ENCODE measurements at places on chromosomes 13 and 19.

- DNase-seq = no peak
Measured at GRCh38 chr13:65768545-65768944, 1461.6 kb downstream of the PCDH9 start.

DNA sequence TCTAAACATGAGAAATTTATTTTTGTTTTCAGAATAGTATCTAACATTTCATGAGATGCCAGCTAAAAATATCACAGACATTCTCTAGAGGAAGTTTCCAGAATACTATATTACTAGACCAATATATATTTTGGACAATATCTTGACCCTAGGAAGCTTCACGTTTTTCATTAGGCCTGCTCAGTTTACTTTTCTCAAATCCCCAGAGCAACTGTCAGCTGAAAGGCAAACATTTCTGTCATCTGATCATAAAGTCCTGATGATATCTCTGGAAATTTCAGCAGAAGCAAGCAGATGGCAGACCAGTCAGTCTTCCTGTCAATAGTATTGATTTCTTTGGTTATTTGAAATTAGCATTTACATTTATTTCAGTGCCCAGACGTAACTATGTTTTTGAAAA is 4.0 kb downstream of the POSTN start:
- DNase-seq = no peak

DNA sequence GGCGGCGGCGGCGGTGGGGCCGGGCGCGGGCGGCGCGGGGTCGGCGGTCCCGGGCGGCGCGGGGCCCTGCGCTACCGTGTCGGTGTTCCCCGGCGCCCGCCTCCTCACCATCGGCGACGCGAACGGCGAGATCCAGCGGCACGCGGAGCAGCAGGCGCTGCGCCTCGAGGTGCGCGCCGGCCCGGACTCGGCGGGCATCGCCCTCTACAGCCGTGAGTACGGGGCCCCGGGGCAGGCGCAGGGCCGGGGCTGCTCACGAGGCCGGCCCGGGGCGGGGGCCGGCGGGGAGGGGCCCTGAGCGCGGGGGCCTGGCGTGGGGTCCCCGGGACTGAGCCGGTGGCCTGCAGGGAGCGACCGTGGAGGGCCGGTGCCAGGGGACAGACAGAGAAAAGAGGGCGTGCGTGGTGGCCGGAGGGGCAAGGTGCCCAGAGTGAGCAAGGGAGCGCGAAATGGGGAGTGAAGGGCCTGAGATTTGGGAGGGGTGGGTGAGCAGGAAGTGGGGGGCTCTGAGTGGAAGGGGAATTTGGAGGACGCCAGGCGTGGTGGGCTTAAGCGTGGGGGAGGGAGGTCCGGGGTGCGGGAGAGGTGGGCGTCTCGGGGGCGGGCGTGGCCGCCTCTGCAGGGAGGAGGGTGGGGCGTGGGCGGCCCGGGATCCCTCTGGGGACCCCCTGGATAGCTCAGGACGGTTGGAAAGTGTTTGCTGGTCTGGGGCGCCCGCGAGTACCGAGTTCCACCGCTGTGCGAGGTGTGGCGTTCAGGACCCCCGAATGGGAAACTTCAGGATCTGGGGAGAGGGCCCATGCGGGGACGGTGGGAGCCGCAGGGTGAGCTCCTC is 575 bp downstream of the CARM1 start:
- no peak for DNase-seq

GRCh38 chr19:14558370-14559066 is 13.3 kb downstream of the NDUFB7 start:
- no peak for DNase-seq

- DNase-seq = no peak
Measured at GRCh38 chr13:51778392-51778791, 25.6 kb downstream of the DHRS12 start.

- DNase-seq = no peak
Measured at GRCh38 chr19:1017115-1017905, 3.6 kb downstream of the TMEM259 start.

DNA sequence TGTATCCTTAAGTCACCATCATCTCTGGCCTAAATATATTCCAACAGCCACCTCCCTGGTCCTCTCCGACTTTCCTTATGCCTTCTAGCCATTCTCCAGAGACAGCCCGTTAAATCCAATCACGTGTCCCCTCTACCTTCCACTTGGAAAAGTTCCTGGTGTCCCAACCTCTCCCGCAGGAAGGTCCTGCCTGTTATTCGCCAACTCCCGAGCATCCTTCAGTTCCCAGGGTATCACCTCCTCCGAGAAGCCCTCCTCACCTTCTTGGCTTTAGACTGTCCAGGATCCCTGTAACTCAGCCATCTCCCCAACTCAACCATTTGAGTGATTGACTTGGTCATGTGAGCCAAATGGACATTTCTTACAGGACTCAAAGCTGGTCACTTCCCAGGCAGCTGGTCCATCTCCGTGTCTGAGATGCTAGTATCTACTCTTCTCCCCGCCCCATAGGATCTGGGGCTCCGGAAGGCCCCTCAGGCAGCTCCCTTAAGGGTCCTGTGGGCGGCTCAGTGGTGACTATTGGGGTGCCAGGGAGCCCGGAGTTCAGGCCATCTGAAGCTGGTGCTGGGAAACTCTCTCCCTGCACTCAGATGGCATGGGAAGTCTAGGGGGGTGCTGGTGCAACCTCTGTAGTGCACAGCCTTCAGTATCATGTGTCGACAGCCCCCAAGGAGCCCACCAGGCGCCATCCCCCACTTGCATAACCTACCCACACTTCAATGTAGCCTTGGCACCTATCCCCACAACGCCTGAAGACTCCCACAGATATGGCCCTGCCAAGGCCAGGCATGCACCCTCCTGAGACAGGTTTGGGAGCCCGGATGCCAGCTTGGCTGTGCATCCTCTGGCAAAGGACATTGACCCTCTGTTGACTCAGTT is 27.9 kb upstream of the NANOS3 start:
- DNase-seq = no peak

DNA sequence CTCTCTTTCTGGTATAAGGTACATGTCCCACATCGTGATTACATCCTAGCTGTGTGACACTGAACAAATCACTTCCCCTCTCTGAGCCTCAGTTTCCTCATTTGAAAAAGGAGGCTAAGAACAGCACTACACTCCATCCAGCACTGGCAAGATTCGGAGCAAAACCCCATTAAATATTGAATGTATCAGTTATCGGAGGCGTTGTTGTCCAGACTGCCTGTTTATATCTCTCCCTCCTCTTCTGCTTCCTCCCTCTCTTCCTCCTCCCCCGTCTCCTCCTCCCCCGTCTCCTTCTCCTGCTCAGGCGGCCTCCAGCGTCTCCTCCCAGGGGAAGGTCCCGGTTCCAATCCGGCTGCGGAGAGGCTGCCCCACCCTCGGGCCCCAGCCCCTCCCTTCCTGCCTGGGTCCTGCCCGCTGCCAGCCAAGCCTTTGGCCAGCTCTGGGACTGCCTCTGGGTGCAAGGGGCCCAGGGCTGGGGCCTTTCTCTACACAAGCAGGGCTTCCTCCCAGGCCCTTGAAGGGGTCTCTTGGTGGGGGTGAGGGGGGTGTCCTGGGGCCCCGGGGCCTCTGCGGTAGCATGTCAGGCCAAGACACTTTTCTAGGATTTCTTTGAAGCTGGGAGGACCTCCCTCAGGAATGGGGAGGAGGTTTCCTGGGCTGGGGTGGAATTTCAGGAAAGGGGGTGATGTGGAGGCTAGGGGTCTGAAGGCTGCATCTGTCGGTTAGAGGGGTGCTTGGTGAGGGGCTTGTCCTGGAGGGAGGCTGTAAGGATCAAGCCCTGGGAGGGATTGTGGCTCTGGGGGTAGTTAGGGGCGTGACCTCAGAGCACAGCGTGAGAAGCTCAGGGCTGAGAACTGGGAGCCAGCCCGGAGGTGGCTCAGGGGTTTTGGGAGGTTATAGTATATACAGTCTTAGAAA is 1.9 kb downstream of the RRAS start:
- no peak for DNase-seq

DNA sequence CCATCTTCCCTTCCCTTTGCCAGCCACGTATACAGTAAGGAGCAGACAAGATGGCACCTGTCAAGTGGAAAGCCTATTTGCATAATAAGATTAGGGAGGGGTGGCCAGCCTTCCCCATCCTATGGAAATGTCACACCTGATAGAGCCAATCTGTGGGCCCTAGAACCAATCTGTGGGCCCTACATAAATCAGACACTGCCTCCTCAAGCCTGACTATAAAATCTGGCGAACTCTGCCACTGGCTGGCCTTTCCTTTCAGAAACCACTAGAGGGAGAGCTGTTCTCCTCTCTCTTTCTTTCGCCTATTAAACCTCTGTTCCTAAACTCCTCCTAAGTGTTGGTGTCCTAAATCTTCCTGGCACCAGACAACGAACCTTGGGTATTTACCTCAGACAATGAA is 231.5 kb upstream of the KLHL1 start:
- DNase-seq = no peak

DNA sequence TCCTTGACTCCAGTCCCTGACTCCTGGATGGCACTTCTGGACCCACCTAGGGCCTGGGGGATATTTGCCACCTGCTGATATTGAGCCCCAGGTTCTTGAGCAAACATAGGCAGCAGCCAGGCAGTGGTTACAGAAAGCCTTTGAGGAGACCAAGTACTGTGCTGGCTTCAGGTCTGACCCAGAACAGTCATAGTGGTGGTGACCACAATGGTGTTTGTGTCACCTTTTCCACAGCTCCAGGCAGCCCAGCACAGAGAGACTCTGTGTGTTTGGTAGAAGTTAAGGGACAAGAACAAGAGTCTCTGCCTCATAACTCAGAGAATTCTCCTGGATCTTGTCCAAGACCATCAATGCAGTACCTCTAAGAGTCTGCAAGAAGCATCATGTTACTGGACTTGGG is 14.6 kb upstream of the CLC start:
- DNase-seq = no peak

- DNase-seq = no peak
Measured at GRCh38 chr13:113365583-113365970, 1.6 kb upstream of the GRTP1 start.

DNA sequence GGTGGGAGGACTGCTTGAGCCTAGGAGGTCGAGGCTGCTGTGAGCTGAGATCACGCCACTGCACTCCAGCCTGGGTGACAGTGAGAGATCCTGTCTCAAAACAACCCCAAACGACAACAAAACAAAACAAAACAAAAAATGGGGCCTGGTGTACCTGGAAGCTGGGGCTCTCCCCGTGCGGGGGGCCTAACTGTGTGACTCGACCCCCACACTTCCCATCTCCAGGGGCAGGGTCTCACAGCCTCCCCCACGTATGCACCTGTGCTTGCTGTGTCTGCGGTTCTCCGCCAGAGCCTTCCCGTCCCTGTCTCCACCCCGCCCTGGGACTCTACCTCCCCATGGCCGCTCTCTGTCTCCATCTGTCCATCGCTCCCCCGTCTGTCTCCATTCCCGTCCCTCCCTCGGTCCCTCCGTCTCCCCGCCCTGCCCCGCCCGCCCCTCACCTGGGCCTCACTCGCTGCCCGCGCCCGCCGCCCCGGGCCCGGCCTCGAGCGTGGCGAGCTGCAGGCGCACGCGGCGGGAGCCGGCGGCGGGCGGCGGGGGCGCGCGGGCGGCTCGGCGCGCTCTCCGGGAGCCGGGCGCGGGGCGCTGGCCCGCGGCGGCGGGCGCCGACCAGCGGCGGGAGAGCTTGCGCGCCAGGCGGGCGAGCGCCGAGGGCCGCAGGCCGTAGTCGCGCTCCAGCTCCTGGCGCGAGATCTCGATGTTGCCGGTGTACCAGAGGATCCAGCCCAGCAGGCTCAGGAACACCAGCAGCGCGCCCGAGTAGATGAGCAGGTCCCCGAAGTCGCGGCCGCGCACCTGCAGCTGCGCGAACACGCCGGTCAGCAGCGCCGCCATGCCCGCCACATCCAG is 587 bp downstream of the TMEM238 start:
- peak; percentile 72 for DNase-seq

DNA sequence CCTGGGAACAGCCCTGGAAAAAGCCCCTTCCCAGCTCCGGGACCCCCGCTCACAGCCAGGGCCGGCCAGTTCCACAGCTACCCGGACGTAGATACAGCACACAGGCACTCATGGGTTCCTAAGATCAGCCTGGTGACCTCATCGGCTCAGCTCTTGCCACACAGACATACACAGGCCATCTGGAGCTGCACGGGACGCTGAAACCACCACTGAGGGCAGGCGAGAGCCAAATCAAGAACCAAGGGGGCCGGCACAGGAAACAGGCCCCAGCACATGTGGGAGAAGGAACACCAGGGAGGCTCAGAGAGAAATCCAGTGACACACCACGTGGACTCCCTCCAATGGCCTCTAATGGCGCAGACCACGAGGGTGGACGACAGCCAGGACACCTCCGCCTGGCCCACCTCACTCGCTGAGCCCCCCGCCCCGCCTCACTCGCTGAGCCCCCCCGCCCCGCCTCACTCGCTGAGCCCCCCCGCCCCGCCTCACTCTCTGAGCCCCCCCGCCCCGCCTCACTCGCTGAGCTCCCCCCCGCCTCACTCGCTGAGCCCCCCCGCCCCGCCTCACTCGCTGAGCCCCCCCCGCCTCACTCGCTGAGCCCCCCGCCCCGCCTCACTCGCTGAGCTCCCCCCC is 69.7 kb upstream of the C13orf46 start:
- DNase-seq = no peak

DNA sequence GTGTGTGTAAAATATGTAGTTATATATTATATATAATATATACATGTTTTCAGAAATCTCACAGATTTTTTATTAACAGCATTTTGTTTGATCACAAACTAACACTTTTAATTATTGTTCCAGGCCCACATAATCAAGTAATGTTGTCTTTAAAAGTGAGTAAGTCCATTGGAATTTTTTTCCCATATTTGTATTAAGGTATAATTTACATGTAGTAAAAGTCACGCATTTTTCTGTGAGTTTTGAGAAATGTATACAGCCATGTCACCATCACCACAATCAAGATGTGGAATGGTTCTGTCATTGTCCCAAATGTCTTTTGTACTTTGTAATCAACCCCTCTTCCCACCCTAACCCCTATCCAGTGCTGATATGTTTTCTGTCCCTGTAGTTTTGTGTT is 120.0 kb upstream of the RFC3 start:
- DNase-seq = no peak

- no peak for DNase-seq
Measured at GRCh38 chr13:51331354-51331861, 8.1 kb upstream of the SERPINE3 start.

- no peak for DNase-seq
Measured at GRCh38 chr13:64158908-64159307, 2743.3 kb upstream of the PCDH20 start.

DNA sequence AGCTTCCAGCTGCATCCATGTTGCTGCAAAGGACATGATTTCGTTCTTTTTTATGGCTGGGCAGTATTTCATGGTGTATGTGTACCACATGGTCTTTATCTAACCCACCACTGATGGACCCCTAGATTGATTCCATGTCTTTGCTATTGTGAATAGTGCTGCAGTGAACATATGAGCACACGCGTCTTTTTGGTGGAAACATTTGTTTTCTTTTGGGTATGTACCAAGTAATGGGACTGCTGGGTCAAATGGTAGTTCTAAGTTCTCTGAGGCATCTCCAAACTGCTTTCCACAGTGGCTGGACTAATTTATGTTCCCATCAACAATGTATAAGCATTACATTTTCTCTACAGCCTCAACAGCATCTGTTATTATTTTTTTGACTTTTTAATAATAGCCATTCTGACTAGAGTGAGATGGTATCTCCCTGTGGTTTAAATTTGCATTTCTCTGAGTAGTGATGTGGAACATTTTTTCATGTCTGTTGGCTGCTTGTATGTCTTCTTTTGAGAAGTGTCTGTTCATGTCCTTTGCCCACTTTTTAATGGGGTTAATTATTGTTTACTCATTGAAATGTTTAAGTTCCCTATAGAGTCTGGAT is 6.8 kb upstream of the UBE2L5 start:
- DNase-seq = no peak

- no peak for DNase-seq
Measured at GRCh38 chr19:18662972-18663732, 20.3 kb upstream of the CRTC1 start.

- DNase-seq = no peak
Measured at GRCh38 chr19:28556371-28556770, 656.6 kb downstream of the UQCRFS1 start.

Data from NCI-H187 (cell line).